ENCODE measurements at places on chromosomes 2 and 18.

DNA sequence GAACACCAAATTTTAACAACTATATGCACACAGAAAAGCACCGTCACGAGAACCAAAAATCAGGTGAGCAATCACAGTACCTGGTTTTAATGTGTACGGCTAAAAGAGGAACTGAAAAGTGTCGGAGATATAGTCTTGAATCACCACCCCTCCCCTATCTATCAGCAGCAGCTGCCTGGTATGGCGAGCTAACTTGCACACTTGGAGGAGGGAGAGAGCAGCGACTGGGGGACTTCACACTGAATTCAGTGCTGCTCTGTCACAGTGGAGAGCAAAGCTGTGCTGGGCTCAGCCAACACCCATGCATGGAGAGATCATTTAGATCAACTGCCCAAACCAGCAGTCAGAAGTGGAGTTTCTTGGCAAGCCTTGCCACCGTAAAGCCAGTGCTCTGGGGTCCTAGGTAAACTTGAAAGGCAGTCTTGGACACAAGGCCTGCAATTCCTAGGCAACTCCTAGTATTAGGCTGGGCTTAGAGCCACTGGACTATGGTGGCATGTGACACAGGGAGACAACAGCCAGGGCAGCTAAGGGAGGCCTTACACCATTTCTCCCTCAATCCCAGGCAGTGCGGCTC is 89.2 kb upstream of the CD226 start:
- DNase-seq: no peak

DNA sequence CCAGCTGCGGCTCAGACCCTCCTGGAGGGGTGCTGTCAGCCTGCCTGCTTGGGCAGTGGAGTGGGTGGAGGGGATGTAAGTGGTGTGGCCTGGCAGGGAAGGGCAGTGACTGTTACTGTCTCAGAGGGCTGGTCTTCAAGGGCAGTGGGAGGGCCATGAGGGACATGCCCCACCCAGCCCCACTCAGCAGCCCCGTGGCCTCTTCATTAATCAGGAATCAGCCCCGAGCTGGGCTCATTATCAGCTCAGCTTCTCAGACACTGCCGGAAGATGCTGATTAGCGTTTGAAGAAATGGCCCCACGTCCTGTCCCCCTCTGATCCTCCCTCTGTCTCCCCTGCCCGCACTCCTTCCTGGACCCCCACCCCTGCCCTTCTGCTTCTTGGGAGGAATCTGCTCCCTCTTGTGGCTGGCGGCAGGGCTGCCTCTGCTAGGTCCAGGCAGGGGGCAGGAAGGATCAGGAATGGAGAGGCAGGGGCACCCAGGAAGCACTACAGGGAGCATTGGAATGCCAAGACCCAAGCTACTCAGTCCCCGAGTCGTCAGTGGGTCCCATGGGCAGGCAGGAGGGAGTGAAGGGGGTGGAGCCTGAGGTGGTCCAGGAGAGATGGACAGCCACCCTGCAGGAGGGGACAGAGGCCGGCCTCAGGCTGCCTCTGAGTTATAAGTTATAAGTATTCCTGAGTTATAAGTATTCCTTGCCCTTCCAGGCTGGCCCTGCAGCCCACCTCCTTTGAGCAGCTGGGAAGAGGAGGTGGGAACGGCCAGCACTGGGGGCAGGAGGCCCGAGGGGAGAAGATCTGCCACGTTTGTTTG is 7.0 kb downstream of the ASIC4 start:
- DNase-seq: peak; percentile 86

DNA sequence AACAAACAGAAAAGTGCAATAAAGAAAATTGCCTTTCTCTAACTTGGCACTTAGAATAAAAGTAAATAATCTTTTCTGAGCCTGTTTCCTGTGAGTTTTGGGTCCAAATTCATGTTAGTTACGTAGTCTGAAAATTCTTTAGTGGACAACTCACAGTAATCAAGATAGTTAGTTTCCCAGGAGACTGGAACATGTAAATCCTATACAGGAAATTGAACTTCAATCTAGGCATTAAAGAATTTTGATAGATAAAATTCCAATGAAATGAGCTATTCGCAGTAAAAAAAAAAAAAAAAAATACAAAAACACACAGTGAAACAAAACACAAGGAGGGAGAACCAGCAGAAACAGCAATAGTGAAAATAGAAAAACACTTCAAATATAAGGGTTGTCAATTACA is 83.8 kb upstream of the REG3G start:
- DNase-seq: no peak

GRCh38 chr2:27143285-27143684 is 4.1 kb upstream of the PRR30 start:
- DNase-seq: no peak

- DNase-seq: no peak
Observed at GRCh38 chr18:24840051-24840450, 379.6 kb downstream of the HRH4 start.

- DNase-seq: no peak
Observed at GRCh38 chr18:29034113-29034856, 857.4 kb upstream of the CDH2 start.

GRCh38 chr2:182717816-182718215 is 1.8 kb downstream of the DNAJC10 start:
- no peak for DNase-seq

- DNase-seq: no peak
Observed at GRCh38 chr2:70549962-70550361, 3.7 kb downstream of the TGFA start.

GRCh38 chr2:140893685-140894084 is 1237.1 kb downstream of the LRP1B start:
- no peak for DNase-seq
